ENCODE measurements at places on chromosomes 2 and 18. TPM values are rescaled to one million over a fixed set of nuclear protein-coding genes. Genes with fewer than 3 reads are reported as not detected.

Gene TSHZ1
- 12.4 TPM for total RNA-seq

Gene TCF7L1
- not detected for total RNA-seq

Gene CFC1
- not detected for total RNA-seq

Gene SIX3
- total RNA-seq = not detected

Gene MGAT4A
- total RNA-seq = 48.8 TPM

Gene CRYGD
- not detected for total RNA-seq

Gene RGPD3
- total RNA-seq = 0.21 TPM

Gene PLEKHH2
- 0.52 TPM for total RNA-seq

Gene COLEC11
- total RNA-seq = 0.47 TPM
